NCI-H1417 (cell line): ENCODE measurements at places on chromosomes 7 and 10.

DNA sequence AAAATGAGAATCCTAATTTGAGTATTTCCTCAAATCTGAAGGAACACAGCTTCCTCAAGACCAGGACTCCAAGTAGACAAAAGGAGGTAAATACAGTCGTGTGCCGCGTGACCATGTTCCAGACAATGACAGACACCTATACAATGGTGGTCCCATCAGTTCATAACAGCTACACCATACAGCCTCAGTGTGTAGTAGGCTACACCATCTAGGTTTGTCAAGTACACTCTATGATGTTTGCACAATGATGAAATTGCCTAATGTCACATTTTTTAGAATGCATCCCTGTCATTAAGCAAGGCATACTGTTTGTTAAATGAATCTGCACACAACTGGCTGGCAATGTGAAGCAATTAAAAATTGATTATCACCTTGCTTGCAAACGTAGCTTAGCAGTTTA lies 107.9 kb downstream of the PROSER2 start:
- no peak for DNase-seq

- DNase-seq = peak; percentile 38
Measured at GRCh38 chr7:2016761-2017480, 215.8 kb downstream of the MAD1L1 start.

DNA sequence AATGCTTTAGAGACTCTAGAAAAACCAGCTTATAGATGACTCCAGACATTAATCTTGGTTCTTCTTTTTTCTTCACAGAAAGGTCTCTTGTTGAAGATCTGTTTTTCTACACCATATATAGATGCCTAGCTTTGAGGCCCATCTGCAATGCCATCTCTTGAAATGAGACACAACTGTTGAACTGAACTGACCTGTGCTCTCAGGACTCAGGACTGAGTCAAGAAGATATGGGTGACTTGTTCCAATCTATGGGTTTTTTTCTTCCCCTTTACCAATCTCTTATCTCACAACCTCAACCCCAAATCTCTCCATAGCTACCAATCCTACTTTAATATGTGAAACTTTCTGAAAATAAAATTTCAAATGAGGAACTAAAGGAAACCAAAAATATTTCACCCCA lies 194.7 kb downstream of the SNX13 start:
- DNase-seq = no peak

GRCh38 chr7:115679976-115680375 lies 350.6 kb downstream of the TFEC start:
- no peak for DNase-seq

DNA sequence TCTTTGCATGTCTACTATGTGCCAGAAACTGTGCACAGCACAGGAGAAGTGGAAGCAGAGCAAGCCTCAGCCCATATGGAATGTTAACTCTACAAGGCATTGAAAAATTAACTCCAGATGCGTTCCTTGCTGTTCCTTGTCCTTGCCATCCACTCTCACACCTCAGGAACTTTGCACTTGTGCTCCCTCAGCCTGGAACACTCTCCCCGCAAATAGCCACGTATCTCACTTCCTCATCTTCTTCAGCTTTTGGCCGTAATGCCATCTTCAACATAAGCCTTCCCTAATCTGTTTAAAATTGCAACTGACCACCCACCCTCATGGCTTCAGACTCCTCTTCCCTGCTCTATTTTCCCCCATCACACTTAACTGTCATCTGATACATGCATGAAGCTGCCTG lies 83.2 kb upstream of the CAPZA2 start:
- DNase-seq = no peak

- DNase-seq = peak; percentile 35
Measured at GRCh38 chr10:78863140-78863905, 205.4 kb upstream of the ZMIZ1 start.

DNA sequence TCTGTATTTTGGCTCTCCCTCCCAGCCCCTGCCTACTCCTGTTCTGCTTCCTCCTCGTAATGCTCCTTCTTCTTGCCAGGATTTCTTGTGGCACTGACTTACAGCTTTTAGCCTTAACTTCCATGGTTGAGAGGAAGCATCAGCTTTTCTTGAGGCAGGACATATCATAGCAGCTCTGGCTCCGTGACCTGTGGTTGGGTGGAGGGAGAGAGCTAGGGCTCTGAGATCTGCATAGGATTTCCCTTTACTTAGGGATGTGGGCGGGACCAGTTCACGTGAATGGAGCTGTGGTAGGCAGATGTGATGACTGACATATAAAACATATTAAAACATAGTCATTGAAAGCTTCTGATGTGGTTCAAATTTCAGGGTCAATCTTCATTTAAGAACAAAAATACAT lies 10.6 kb upstream of the RAB11FIP2 start:
- no peak for DNase-seq

- no peak for DNase-seq
Measured at GRCh38 chr7:111137296-111138192, 46.6 kb downstream of the LRRN3 start.

- no peak for DNase-seq
Measured at GRCh38 chr10:116210588-116211346, 62.2 kb downstream of the GFRA1 start.

DNA sequence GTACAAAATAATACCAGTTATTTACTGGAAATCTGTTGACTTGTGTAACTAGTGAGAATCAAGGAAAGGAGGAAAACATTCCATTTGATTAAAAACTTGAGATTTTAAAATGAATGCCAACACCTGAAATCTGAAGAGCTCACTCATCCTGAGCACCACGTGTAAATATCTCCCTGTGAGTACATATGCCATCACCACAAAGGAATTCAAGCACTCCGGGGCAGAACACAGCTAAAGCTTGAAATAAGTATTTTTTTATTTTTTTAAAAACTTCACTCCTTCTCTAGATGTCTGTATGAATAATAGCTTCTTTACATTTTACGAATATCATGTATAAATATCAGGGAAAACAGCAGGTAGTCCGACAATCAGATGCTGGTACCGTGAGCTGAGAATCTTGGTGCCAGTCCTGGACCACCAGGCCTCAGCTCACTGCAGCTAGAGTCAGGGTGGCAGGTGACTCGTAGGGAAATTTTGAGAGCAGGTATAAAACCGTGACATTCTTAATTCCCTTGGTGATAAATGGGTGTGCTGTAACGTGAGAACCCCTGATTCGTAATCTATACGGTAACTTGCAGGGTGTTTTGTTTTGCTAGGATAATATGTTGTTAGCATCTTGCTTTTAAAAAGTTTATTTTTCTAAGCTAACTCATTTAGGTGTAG lies 12.7 kb downstream of the LMTK2 start:
- no peak for DNase-seq

DNA sequence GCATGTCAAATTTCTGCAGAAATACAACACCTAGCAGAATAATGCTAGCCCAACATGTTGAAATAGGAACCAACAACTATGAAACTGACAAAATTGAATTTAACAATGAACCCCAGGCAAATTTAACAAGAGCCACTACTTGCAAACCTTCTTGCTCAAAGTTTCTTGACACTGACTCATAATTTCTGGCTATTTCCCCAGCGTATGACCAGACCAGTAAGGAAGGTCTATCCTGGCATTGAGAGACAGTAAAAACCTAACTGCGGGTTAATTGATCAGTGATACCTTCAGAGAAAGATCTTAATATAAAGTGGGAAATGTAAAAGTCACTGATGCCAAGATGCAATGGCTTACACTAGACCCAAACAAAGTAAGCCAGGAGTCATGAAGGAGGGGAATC lies 510.1 kb downstream of the ARL4A start:
- DNase-seq = no peak

DNA sequence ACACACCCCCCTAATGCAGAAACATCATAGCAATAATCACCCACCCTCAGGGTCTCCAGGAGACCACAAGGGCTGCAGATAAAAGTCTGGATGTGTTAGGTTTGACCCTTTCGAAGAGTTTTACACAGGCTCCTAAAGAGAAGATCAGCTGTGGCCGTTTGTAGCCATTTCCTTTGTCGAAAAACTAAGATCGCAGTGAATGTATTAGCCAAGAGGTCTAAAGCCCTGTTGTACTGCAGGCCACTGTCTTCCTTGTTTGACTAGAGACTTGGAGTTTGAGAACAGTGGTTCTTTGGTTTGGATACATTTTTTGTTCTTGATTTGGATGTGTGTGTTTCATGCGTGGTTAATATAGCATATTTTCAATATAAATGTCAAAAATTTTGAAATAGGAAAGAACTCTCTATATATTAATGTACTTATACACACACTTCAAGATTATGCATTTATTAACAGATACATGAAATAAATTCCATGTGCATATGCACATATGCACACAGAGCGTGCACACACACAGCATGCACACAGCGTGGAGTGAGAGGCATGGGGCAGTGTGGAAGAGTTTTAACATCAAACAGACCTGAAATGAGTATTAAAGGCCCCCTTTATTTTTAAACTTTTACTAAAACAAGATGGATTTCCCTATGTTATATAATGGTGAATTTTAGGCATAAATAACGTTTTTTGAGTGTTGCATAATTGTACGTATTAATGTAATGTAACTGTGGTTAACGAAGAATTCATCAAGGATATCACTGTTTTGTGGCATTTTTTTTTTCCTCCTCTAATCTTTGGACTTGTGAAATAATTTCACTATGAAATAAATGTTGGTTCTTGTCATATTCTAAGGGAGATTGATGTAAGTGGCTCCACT lies 2.2 kb downstream of the IKZF1 start:
- DNase-seq = no peak

DNA sequence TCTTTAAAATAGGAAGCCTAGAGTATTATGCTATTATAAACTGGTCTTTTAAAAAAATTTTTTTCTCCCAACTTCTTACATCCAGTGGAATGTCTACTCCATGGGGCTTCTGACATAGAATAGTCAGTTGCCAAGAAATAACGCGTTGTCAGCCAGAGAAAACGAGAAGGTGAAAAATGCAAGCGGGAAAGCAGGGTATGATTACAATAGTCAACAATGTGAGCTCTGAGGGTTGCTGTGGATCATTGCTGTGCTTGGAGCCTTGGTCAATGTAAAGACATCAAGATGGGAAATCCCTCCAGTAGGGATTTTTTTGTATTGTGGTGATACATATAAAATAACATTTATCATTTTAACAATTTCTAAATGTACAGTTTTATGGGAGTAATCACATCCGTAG lies 27.6 kb upstream of the PLPP4 start:
- DNase-seq = no peak

DNA sequence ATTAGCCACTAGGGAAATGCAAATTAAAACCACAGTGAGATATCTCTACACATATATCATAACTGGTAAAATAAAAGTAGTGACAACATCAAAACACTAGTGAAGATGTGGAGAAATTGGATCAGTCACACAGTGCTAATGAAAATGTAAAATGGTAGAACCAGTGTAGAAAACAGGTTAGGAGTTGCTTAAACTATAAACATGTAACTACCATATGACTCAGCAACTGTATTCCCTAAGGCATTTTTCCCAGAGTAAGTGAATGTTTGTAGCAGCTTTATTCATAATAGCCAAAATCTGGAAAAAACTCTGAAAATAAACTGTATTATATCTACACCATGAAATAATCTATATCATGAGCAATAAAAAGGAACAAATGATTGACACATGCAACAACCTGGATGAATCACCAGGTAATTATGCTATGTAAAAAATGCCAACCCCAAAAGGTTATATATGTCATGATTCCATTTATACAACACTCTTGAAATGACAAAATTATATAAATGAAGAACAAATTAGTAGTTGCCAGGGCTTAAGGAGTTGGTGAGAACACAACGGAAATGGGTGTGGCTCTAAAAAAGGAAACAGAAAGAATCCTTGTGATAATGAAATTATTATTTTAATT lies 22.8 kb downstream of the SLC25A40 start:
- no peak for DNase-seq

DNA sequence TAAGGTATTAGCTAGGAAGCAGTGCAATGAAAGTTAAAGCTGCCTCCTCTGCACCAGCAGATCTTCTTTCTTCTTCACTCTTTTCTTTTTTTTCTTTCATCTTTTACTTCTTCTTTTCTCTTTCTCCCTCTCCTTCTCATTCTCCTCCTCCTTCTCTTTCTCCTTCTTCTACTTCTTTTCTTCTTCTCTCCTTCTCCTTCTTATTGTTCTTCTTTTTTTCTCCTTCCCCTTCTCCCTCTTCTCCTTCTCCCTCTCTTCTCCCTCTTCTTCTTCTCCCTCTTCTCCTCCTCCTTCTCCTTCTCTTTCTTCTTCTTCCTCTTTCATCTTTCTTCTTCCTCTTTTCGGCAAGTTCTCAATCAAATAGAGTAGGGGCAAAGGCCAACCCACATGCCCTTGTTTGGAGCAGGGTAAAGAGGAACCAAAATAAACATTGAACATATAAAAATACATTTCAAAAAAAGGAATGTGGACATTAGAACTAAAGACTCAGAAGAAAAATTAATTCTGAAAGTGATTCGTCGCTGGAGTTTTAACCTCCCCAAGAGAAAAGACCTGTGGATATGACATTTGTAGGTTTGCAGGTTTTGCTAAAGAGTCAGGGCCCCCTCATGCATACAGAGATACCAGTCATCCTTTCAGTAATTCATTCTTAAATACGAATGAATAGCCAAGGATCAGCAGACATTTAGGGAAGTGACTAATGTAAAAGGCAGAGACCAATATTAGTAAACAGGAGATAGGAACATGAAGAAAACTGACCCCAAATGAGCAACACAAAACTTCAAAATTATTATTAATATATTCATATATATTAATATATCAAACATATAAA lies 93.0 kb upstream of the RSU1 start:
- DNase-seq = no peak

DNA sequence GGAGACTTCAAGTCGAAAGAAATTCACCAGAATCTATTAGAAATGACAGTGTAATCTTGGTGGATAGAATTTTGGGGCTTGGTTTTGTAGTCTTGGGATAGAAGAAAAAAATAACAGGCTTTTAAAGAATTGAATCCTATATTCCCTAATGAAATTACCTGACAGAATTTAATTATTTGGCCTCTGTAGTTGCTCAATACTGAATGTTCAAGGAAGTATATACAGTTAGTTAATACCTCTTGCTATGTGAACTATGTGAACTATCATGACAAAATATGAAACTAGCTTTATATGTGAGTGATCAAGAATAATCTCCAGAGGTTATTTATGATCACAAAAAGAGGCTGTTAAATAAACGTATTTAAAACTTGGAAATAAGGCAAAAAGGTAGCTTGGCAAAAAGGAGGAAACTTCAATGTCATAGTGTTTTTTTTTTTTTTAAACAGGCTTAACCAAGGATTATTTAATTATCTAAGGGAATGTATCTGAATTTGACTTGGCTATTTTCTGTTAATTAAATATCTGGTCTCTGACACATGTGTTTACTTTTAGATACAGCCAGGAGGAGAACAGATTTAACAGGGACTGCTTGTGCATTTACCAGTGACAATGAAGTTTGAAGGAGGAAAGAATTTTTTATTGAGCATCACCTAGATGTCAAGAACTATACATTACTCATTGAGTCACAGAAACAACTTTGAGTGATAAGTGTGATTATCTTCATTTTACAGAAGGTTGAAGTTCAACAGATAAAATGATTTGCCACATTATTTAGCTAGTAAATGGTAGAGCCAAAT lies 11.5 kb upstream of the CASD1 start:
- DNase-seq = no peak

DNA sequence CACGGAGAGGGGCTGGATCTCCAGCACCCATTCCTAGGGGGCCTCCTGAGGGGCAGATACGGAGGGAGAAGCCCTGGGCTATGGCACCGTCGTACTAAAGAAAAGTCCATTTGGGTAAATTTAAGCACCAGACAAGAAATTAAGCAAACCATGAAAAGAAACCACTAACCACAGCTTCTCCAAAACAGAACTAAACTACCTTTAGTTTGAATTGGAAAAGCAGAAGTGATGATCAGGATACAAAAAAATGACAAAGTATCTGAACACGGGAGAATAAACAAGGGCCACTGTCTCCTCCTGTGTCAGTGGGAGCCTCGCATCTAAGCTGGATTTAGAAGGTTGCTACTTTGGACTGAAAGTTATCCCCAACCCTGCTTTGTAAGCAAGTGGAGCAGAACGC lies 69.1 kb downstream of the DIP2C start:
- no peak for DNase-seq
